ENCODE measurements at places on chromosomes 7 and 10.

DNA sequence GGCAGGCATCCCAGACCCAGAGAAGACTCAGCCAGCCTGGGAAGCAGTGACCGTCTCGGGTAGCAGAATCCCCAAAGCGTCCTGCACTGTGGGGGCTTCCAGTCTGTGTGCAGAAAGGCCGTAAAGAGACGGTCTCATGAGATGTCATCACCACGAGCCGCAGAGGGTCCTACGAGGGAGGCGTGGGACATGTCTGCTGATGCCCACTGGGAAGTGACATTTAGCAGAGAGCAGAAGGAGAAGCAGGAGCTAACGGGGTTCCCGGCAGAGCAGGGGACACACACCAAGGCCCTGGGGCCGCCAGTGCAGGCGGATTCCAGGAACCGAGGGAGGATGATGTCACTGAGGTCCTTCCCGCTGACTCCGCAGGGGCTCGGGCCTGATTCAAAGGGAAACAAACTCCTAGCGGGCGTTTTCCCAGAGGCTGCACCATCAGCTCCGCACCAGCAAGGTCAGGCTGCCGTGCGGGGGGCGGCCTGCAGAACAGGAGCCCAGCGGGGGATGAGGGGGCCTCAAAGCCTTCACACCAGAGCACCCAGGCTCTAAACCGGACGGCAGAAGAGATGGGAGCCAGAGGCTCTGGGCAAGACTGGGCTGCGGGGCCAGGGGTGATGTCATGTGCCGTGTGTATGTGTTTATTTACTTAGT is 85.4 kb upstream of the PDGFA start:
- DNase-seq: no peak

DNA sequence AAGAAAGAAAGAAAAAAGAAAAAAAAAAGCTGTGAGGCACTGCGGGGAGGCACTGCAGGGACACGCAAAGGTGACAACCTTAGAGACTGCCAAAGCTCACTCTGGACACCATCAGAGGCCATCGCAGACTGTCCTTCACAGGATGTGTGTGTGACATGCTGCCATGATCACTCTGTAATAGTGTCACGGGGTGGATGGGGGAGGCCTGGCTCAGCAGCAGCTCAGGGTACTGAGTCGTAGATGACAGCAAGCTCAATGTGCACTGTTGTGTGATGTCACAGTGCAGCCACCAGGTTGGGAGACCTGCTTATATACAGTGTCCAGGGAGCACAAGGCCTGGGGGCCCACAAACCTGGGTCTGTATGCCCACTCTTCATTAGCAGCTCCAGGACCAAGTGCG is 83.3 kb downstream of the SLIT1 start:
- DNase-seq: no peak

- DNase-seq: no peak
Measured at GRCh38 chr7:80722616-80723195, 84.3 kb downstream of the CD36 start.

DNA sequence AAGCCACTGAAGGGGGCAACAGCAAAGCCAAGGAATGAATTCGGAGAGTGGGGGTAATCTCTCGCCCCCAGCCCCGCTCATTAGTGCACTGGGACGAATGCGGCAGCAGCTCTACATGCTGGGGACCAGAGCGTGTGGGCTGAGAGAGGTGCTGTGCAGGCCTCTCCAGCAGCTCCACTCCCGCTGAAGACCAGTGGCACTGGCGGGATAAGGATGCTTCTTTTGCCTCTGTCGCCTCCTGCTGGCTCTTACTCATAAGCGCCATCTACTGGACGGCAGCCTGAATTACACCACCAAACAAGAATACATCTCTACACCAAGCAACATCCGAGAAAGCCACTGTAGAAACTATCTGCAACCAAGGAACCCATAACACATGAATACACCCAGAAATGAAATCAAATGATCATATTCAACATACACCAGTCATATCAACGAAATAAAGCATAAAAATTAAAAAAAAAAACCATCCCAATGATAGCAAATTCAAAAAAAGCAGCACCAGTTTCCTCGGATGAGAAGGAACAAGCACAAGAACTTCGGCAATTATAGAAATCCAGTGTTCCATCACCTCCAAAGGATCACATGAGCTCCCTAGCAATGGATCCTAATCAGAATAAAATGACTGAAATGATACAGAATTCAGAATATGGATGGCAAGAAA is 79.0 kb upstream of the TMEM168 start:
- DNase-seq: peak; percentile 24

DNA sequence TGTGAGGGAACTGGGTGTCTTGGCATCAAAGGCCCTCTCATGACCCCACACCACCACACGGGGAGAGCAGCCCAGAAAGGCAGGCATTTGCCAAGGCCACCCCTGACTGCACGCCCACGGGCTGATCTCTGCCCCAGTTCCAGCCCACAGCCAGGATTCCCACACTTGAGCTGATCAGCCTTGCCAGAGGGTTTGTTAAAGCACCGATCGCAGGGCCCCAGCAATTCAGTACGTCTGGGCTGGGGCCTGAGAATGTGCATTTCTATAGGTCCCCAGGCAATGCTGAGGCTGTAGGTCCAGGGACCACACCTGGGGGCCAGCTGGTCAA is 103.9 kb downstream of the TNS3 start:
- no peak for DNase-seq

- peak; percentile 64 for DNase-seq
Measured at GRCh38 chr10:11986593-11987216, 55.9 kb downstream of the UPF2 start.

DNA sequence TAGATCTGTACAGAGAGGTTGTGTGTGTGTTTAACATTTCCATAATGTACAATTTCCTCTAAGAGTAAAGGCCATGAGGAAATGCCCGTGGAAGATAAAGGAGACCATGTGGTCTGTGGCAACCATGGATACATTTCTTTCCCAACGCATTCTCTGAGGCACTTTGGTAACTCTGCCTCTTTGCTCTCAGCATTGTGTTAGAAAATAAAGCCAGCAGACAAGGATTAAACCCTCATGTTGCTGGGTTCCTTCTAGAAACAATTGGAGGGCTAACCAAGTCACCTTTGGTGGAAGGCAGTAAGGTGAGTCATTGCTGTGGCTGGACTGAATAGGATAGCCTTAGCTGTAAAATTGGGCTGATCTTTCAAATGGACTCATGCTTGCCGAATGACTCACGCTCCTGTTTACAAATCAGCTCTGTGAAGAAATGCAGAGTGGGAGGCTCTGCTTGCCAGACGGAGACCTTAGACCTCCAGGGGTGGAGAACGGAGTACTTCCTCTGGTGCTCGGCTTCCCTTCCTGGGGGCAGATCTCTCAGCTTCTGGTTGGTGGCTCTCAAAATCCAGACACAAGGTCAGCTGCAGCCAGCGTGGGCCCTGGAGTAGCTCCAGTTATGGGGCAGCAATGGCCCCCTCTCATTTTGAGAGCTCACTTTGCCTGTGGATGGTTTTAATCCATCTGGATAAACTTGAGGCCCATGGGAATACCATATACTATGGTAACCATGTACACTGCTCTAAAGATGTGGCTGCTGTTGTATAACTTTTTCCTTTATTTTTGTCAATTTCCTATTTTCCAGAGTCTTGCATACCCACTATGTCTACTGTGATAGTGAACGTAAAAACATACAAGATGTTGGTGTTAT is 137.3 kb downstream of the TCF7L2 start:
- no peak for DNase-seq

- DNase-seq: no peak
Measured at GRCh38 chr10:17200001-17200911, 1.2 kb downstream of the TRDMT1 start.

DNA sequence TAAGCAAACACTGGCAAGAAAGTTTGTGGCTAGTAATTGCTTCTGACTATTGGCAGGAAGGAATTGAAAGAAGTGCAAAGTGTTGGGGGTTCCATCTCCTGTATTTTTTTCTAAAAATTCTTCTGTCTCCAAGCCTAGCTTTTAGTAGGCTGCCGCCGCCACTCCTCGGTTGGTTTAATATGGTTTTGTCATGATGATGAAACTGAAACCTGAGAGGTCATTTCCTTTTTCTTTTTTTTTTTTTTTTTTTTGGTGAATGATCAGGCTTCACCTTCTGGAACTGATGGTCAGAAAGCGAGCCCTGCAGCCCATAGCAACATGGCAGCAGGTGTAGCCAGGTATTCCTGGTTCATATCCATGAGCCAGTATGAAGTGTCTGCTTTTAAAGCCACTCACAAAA is 75.3 kb upstream of the AGBL3 start:
- DNase-seq: no peak

DNA sequence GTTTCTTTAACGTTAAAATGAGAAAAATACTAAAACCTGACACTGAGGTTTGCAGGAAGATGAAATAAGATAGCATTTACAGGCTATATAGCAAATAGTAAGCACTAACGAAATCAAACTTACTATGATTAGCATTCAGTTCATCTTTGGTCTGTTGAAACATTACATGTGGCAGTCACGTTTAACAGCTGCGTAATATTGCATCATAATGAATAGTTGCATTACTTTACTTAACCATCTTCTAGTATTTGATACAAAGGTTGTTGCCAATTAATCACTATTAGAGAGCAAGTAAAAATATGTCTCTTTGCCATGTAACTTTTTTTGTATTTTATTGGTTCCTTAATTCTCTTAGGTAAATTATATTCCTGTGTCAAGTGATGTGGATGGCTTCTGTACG is 131.8 kb upstream of the GHITM start:
- no peak for DNase-seq

DNA sequence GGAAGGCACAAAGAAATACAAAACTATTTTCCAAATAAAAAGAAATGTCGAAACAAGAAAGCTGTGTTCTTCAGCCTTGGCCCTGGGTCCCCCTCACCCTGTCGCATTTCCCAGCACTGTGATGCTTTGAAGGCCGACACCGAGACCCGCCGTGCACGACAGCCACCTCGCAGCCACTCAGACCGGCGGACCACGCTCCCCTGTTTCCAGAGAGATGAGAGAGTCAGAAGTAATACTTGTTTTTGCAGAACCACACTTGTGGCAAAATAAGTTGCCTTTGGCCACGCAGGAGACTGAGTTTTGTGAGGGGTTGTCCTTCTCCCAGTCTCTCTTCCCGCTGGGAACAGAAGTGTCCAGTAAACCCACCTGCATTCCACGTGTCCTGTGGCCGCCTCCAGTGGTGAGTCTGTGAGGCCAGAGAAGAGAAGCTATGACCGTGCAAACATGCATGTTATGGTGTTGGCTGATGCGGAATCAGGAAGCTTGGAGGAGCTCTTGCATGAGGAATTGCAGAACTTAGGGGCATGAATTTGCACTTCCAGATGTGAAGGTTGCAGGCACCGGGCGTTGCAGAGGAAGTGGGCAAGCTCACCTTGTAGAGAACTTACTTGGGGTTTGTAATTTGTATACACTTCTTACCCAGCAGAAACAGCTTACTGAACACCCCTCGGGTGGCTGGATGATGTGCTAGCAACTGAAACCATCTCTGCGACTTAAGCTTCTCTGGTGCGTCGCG is 194.5 kb downstream of the EBF3 start:
- no peak for DNase-seq

- no peak for DNase-seq
Measured at GRCh38 chr7:34709771-34710170, 51.8 kb downstream of the NPSR1 start.

DNA sequence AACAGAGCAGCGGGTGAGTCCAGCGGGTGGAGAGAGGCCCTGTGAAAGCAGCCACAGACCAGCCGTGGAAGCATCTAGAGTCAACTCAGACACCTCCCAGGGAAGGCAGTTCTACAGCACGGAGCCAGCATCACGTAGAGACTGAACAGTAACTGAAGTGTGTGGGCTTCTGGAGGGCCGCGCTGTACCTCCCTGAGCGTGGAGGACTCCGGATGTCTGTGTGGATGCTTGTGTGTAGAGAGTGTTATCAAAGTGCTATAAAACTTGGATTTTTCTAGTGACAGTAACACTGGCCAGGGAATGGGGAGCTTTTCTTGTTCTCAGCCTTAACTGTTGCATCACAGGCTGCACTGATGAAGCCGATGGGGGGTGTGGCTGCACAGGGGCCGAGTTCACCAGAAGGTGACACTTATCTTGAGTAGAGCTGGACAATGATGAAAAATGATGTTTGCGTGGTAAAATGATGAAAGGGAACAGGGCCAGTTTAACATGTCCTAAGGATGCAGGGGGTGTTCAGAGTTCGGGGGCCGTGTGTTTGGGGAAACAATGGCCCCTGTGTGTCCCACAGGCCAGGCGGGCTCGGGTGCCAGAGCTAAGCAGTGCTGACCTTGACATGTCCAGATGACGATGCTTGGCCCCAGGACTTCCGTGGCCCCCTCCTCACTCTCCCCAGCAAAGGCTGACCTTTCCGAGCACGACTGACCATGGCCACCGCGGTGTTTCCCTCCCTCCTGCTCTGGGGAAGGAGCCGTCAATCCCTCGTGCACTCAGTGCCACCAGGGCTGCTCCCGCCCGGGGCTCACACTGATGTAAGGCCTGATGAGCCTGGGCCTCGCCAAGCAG is 21.9 kb downstream of the MNX1 start:
- no peak for DNase-seq

GRCh38 chr7:7765422-7765821 is 47.0 kb upstream of the RPA3 start:
- no peak for DNase-seq

DNA sequence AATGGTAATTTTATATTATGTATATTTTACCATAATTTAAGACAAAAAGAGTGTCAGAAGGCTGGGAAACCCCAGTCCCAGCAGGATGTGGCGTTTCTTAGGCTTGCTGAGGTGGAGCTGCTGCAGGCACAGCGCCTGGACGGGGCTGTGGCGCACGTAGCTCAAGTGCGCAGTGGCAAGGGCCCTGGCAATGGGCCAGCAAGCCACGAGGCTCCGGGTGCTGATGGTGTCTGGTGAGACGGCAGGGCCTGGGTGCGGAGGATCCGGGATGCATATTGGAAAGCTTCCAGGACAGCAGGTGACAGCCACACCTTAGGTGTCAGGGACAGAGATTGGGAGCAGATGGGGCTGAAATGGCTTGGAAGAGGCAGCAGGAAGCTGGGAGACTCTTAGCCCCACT is 37.2 kb downstream of the CLEC2L start:
- DNase-seq: no peak

- DNase-seq: no peak
Measured at GRCh38 chr10:49109669-49110340, 5.5 kb downstream of the VSTM4 start.

DNA sequence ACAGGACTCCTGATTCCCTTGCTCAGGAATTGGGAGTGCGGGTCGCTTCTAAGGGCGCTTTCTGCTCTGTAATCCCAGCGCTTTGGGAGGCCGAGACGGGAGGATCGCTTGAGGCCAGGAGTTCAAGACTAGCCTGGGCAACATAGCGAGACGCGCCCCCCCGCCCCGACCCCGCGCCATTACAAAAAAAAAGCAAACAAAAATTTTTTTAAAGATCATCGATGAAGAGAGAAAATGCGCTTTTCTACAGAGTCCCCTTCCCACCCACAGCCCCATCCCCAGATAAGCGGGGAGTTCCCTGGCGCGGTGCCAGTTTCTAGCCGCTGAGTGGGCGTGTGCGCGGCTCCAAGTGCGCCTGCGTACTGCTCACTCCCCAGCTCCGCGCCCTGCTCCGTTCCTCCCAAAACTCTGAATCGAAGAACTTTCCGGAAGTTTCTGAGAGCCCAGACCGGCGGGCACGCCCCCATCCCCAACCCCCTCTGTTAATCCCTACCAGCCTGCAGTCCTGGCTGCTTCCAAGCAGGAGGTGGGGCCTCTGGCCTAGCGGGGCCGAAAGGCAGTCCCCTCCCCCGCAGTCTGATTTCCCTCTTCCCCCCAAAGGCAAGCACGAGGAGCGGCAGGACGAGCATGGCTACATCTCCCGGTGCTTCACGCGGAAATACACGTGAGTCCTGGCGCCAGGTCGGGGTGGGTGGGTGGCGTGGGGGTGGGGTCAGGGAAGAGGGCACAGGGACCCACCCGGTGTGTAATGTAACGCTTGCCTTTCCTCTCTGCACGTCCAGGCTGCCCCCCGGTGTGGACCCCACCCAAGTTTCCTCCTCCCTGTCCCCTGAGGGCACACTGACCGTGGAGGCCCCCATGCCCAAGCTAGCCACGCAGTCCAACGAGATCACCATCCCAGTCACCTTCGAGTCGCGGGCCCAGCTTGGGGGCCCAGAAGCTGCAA is 1.0 kb downstream of the HSPB1 start:
- DNase-seq: peak; percentile 67

Data from activated gamma-delta T cell treated with Interleukin-2 at 50 U/mL for 16 hours (primary cell).